ENCODE measurements at places on chromosomes 2 and 18. TPM values are rescaled to one million over a fixed set of nuclear protein-coding genes. Genes with fewer than 3 reads are reported as not detected.

Gene TTC31
- 12.2 TPM for total RNA-seq

Gene GRHL1
- total RNA-seq: 17.2 TPM

DNA sequence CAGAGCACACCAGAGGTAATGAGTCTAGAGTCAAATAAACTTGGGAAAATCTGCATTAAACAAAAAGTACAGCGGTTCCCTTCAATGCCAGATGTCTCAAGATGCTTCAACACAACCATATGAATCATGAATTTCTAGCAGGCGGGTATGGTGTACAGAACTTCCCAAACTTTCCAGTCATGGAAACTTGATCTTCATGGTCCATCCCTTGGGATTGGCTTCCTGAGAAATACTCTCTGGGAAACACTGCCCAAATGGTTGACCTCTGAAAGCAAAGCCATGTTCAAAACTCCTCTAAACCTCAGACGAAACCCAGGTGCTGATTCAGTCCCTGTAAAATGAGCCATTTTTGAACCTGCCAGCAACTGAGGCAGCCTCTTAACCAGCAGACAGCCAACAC lies 16.4 kb upstream of the TMEM247 start:
- DNase-seq: no peak

DNA sequence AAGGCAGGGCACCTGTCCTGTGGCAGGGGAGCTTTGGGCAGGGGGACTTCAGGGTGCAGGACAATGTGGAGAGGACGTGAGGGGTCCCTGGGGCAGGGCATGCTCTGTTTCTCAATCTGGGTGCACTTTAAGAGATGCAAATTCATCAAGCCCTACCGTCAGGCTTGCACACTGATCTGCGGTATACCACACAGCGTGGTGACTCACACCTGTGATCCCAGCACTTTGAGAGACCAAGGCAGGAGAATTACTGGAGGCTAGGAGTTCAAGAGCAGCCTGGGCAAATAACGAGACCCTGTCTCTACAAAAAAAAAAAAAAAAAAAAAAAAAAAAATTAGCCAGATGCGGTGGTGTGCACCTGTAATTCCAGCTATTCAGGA lies 10.2 kb upstream of the GPC1 start:
- DNase-seq: no peak
